ENCODE measurements at places on chromosomes 11 and 22.

DNA sequence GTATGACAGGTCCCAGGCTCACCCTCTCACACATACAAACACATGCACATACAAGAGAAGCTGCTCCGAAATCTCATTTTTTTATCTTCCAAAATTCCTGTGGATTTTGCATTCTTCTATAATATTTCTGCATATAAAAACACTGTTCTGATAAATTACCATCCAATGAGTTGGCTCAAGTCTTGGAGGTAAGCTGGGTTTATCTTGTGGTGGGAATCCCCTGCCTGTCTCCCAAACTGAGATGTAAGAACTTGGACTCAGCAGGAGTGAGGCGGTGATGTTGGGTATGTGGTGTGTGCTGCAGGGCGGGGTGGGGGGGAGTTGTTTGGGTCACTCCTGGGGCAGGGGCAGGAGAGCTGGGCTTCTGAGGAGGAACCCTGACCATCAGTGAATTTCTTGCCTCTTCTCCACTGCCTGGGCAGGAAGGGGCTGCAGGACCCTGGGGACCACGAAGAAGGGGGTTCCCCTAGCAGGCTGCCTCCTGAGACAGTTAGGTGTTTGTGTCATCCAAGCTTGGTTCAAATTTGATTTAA is 6.8 kb upstream of the P2RY6 start:
- DNase-seq: no peak

GRCh38 chr22:36197514-36198146 is 4.0 kb downstream of the APOL4 start:
- peak; percentile 21 for DNase-seq

- no peak for DNase-seq
Observed at GRCh38 chr11:45777127-45777969, 27.6 kb upstream of the SLC35C1 start.

DNA sequence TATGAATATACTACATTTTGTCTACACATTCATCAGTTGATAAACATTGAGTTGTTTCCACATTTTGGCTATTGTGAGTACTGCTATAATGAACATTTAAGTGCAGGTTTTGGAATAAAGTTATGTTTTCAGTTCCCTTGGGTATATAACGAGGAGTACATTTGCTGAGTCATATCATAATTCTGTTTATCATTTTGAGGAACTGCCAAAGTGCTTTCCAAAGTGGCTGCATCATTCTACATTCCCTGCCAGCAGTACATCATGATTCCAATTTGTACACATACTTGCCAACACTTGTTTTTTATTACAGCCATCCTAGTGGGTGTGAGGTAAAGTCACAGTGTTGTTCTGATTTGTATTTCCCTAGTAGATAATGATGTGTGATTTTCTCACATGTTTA is 1458.6 kb upstream of the TENM4 start:
- no peak for DNase-seq

- no peak for DNase-seq
Observed at GRCh38 chr11:135006800-135007199, 594.8 kb upstream of the B3GAT1 start.

- no peak for DNase-seq
Observed at GRCh38 chr11:47157805-47158204, 18.9 kb downstream of the ARFGAP2 start.

- DNase-seq: no peak
Observed at GRCh38 chr11:80320765-80321164, 879.9 kb upstream of the TENM4 start.

GRCh38 chr22:38700789-38701628 is at the start of gene JOSD1:
TSS of gene JOSD1 (minus strand) at chr22:38700943. CDS start at chr22:38699987, 956 bp downstream.
- DNase-seq: peak; percentile 89

GRCh38 chr11:61072316-61073109 is 29.8 kb upstream of the CD5 start:
- no peak for DNase-seq

- no peak for DNase-seq
Observed at GRCh38 chr11:67117672-67118180, 1.3 kb upstream of the KDM2A start.

DNA sequence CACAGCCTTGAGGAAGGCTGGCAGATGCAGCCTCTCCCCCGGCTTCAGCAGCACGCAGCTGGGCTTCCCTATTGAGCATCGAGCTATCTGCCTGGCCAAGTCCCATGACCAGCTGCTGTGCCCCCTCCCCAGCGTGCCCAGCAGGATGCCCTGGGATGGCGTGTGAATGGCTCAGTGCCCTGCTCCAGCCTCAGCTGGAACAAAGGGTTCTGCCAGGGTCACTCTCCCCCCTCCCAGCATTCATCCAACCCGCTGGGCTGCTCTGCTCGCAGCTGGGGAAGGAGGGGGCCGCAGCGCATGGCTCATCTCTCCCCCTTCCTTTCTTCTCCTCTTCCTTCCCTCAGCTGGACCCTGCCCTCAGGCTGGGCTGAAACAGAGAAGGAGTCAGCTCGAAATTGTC is 14.5 kb downstream of the LRP4 start:
- no peak for DNase-seq

DNA sequence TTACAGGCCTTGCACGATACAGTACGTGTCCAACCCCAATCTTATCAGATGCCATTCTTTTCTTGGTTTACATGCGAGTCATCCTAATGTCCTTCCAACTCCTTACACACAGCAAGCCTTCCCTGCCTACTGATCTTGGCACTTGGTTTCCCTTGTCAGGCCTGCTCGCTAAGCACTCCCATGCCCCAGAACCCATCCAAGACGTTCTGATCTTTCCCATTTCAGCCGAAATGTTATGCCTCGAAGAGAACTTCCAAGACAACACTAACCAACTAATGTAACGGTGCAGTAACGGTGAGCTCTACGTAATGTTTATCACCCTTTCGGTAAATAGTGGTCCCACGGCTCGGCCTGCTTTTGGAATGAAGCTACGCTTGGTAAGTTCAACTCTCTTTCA is 521 bp downstream of the PES1 start:
- peak; percentile 30 for DNase-seq

DNA sequence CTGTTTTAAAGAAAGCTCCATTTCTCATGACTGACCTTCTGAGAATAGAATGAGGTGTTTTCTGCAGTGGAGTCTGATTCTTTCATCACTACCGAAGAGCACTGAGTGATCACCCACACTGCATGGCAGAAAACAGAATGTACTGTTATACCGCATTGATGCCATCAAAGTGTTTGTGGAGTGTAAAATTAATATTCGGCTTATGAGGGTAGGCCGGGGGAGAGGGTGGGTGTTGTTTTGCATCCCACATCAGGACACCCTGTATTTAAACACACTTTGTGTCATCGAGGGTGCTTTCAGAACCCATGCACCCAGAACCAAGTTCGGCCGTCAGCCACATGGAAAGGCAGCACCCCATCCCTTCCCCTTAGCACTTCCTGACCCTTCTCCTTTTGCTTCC is 41.3 kb upstream of the ETS1 start:
- no peak for DNase-seq
